ENCODE measurements at places on chromosomes 7 and 10.

DNA sequence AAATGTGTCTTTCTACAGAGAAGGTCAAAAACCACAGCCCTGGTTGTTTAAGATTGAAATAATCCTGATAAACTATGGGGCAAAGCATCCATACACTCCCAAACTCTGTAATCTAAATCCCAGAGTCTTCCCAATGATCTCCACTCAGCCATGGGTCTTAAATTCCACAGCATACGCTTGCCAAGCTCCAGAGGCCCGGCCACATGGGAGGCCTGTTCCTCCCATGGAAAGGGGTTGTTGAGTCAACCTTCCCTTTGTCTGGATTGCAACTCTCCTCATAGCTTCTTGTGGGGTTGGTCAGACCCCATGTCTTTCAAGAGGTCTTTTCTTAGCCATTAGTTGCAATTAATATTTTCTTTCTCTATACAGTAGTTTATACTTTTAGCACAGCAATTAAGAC, 718 bp upstream of the STEAP4 start:
- no peak for DNase-seq

GRCh38 chr10:92001581-92001980, 78.0 kb downstream of the BTAF1 start:
- DNase-seq: no peak

GRCh38 chr10:86340176-86340990, 26.2 kb downstream of the GRID1 start:
- DNase-seq: no peak

DNA sequence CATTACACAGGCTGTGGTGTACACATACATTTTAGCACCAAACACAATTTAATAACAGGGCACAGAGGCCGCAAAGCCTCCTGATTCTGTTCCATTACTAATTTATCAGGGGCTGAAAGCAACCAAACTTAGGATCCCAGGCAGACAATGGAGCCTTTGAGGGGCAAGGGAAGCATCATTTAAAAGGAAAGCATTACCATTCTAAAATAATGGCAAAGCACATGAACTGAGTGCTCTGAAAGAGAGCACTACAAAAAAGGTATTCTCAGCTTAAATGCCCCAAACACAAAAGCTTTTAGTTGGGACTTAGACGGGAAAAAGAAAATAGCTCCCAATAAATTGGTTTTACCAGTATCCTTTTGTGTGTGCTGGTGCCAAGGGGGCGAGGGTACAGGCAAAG, 282.0 kb upstream of the ETV1 start:
- DNase-seq: no peak

- no peak for DNase-seq
Measured at GRCh38 chr7:139566075-139566474, 42.6 kb downstream of the CLEC2L start.

DNA sequence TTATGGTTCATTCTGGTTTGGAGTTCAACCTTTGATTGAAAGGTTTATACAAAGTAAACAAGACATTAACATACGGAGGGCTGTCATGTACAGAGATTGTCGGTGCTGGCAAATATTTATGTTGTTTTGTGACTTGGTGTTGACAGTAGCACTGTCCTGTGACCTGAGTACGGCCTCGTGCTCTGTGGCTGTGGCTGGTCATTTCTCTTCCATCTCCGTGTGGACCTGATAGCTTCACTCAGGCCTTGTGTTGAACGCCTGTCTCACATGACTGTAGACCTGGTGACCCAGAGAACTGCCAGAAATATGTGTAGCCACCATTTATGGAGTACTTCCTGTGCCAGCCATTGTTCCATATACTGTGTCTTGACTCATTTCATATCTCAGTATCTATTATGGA, 311.6 kb downstream of the CCDC3 start:
- DNase-seq: no peak

GRCh38 chr10:100131571-100131970, 49.9 kb upstream of the CPN1 start:
- no peak for DNase-seq

DNA sequence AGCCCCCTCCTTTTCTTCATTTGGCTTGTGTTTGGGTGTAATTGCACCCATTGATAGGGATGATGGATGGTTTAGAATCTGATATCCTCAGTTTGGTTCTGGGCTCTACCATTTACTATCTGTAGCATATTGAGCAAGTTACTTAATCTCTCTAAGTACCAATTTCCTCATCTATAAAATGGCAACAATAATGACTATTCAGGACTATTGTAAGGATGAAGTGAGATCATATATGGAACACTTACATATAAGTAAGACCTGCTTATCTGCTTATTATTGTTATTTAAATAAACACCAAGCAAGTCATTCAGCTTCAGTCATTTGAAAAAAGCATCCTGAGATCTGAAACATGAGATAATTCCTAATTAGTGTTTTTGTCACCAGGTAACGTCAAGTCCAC, 127.0 kb downstream of the SEC23IP start:
- no peak for DNase-seq

- DNase-seq: peak; percentile 85
Measured at GRCh38 chr10:97574374-97575126, 2.0 kb downstream of the ANKRD2 start.

- no peak for DNase-seq
Measured at GRCh38 chr10:79336276-79336675, 11.0 kb upstream of the PPIF start.

DNA sequence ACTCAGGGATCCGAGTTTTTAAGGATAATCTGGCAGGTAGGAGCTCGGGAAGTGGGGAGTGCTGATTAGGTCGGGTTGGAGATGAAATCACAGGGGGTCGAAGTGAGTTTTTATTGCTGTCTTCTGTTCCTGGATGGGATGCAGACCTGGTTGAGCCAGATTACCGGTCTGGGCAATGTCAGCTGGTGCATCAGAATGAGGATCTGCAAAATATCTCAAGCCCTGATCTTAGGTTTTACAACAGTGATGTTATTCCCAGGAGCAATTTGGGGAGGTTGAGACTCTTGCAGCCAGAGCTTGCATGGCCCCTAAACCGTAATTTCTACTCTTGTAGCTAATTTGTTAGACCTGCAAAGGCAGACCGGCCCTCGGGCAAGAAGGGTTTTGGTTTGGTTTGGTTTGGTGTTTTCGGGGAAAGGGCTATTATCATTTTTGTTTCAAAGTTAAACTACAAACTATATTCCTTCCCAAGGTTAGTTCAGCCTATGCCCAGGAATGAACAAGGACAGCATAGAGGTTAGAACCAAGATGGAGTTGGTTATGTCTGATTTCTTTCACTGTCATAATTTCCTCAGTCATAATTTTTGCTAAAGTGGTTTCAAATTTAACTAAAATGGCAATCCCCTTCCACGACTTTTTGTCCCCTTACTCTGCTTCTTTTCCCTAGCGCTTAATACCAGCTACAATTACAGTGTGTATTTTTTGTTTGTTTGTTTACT, 20.6 kb upstream of the PIK3CG start:
- no peak for DNase-seq

DNA sequence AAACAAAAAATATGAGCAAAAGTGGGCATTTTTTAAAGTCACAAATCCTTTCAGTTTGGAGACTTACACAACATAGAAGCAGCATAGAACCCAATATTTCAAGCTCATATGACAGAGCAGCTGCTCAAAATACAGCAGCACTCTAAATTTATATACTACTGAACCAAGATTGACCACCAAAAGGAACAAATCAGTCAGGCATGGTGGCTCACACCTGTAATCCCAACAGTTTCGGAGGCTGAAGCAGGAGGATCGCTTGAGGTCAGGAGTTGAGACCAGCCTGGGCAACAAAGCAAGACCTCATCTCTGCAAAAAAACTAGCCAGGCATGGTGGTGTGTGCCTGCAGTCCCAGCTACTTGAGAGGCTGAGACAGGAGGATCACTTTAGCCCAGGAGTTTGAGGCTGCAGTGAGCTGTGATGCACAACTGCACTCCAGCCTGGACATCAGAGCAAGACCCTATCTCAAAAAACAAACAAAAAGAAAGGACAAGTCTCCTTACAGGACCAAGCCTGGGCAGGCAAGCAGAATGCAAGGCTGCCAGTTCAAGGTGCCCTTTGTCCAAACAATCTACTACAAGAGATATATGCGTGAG, 40.0 kb downstream of the PARD3 start:
- no peak for DNase-seq

GRCh38 chr7:102991540-102992214, 78.9 kb downstream of the LRRC17 start:
- peak; percentile 81 for DNase-seq

DNA sequence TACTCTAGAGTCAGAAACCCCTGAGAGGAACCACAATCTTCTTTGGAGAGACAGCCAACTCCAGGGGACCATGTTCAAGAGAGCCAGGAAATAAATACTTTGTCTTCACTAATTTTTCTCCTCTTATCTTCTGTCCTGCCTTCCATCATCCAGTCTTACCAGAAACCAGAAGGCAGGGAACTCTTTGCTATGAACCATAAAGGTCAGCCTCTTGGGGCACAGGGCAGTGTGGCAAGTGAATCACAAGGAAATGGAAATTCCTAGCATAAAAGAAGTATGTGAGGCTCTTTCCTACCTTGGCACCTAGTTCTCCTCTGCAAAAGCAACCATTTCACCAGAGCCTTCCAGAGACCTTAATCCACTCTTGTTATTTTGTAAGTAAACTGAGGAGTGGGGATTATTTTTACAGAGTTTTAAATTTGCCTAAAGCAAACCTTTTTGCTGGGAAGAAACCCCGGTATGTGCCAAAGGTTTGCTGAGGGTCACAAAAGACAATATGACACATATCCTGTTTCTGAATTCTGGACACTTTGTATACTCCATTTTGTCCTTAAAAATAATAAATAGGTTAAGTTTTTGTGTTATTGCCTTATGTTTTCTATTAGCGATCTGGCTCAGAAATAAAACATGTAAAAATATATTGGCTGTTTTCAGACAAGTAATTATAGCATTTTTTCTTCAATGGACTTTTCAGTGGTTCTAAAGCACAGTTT, 87.1 kb downstream of the ADAM22 start:
- no peak for DNase-seq
